RPMI7951 (cell line): ENCODE measurements at places on chromosomes 5 and 9. TPM values are rescaled to one million over a fixed set of nuclear protein-coding genes. Genes with fewer than 3 reads are reported as not detected.

GRCh38 chr5:96649681-96650540 lies 12.3 kb upstream of the CAST start:
- DNase-seq = peak; percentile 24

- DNase-seq = no peak
Observed at GRCh38 chr5:3195994-3196393, 399.6 kb upstream of the IRX1 start.

- no peak for DNase-seq
Observed at GRCh38 chr9:135796784-135797485, 95.0 kb downstream of the KCNT1 start.

GRCh38 chr9:63817622-63818518 lies 1467.1 kb downstream of the FOXD4L5 start:
- peak; percentile 6 for DNase-seq

GRCh38 chr9:77980622-77981021 lies 51.0 kb downstream of the GNAQ start:
- no peak for DNase-seq

DNA sequence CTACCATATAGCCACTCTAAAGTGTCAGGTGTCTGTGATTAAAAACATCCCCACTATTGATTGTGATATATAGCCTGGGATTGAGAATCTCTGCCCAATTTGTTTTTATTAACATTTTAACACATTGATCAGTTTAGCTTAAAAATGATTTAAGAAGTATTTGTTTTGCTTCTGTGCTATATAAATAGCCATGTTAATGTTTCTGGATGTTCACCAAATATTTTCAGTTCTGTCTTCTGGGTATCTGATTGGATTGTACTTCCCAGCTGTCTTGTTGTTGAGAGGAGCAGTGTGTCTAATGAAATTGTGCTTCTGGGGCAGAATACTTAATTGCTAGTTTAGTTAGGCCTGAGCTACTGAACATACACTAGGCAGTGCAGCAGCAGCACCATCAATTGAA lies 126.6 kb upstream of the TUSC1 start:
- no peak for DNase-seq

DNA sequence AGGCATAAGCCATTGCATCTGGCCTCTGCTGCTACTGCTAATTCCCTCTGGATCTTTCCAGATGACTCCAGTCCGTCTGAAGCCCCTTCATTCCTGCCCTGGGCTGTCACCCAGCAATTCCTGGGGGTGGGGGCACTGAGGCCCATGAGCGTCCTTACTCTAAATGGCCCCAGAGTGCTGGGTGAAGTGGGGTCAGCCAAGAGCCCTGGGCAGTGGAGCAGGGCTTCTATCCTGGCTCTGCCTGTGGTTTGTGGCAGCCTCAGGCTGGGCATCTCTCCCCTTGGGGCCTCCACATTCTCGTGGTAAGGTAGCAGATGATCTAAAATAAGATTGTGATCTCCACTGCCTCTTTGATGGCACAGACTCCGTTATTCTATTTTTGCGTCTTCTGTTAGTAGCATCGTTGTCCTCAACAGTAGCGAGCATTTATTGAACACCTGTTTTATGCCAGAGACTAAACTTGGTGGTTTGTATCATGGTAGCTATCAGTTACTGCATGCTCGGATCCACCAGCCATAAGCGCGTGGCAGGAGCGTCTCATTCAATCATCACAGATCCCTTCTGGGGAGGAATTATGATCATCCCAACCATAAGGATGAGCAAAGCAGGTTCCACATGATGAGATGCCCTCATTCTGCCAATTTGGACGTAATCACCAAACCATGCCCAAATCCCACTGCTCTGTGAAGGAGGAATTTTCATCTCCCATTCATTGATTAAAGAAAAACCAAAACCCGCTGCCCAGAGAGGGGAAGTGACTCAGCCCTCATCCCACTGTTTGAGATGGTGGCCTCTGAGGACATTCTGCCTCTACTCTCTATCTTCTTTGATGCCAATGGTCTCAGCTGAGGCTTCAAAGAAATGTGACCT lies 21.9 kb upstream of the DUSP1 start:
- DNase-seq = peak; percentile 66

GRCh38 chr9:32348106-32348695 lies 36.2 kb upstream of the ACO1 start:
- DNase-seq = peak; percentile 8

- DNase-seq = peak; percentile 58
Observed at GRCh38 chr5:157761690-157762621, 18.4 kb downstream of the LSM11 start.

DNA sequence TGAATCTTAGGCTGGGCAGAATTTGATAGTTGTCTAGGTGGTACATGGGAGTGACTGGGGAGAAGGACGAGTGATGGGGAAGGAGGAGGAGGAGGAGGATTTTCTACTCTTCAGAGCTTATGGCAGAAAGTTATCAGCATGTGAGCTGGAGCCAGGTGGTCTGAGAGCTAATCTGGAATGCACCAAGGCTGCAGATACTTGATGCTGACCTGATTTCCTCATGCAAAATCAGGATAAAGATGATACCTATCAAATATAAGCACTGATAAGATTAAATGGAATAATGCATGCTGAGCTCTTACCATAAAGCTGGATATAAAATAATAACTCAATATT lies 250.4 kb downstream of the SEMA5A start:
- DNase-seq = no peak

DNA sequence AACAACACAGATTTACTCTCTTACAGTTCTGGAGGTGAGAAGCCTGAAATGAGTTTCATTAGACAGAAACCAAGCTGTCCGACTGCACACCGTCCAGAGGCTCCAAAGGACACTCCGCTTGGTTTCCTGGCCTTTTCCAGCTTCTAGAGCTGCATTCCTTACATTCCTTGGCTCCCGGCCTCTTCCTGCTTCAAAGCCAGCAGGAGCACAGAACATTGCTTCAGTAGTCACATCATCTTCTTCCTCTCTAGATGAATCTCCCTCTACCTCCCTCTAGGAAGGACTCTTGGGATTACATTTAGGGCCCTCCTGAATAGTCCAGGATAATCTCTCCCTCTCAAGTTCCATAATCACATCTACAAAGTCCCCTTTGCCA lies 213.3 kb downstream of the CDK5RAP2 start:
- peak; percentile 90 for DNase-seq

DNA sequence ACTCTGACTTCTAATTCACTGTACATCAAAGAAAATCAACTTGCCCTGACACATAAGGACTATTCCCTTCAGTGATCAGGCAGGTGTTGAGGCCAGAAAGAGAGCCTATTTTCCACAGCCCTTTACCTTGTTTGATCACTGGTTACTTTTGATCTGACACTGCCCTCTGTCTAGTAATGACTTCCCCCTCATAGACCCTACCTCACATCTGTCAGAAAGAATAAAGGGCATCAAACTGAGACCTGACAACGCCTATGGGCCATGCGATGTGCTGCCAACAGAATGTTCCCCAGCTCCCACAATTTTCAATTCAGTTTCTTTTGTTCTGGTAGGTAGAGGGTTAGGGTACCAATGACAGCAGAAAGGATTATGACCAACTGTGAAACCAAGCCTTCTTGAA lies 47.7 kb downstream of the FBXL17 start:
- DNase-seq = no peak

DNA sequence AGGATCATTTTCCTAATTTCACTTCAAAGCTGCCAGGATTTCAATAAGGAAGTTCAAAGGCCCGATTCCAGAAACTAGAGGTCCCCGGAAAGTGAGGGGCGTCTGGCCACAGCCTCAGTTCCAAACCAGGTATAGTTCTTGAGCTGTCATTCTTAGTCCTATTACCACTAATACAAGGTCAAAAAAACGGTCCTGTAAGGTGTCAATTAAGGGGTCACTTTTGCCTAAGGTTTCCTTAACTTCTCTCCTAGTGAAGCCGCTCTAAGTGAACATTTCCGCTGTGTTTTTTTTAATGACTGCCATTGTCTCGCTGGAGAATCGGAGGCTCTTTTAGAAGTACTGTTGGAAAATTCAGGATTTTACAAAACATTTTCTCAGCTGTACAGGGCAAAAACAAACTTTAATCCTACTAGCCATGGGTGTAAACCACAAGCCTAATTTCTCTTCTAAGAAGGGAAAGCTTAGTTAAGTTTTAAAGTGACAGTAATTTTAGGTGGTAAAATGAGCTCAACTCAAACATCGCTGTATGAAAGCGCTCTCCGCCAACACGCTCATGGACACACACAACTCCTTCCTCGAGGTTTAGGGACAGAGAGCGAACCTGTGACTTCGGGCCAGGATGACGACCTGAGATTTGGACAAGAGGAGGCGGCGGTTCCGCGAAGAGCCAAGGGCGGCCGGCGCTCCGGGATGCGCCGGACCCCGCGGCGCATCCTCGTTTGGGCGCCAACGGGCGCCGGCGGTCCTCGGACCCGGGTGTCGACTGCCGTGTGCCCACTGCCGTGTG lies 76.7 kb upstream of the IFNE start:
- DNase-seq = peak; percentile 34

DNA sequence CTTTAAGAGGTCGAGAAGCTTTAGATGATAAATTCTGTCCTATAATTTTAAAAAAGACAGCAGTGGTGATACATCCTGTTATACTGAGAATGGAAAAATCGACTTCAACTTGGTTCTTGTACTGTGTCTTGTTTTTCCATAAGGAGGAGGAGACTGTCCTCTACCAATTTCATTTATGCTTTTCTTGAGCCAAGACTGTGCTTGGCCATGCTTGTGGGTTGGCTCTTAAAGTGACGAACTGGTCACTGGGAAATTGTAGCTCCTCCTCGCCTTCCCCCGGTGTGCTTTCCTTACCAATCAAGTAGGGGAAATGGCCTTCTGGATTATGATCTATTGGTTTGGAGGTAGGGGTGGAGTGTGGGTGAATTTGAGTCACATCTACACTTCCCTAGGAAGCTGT lies 67.1 kb upstream of the HSPB3 start:
- DNase-seq = no peak

- DNase-seq = no peak
Observed at GRCh38 chr9:131396626-131397025, 2.7 kb downstream of the PRRC2B start.

DNA sequence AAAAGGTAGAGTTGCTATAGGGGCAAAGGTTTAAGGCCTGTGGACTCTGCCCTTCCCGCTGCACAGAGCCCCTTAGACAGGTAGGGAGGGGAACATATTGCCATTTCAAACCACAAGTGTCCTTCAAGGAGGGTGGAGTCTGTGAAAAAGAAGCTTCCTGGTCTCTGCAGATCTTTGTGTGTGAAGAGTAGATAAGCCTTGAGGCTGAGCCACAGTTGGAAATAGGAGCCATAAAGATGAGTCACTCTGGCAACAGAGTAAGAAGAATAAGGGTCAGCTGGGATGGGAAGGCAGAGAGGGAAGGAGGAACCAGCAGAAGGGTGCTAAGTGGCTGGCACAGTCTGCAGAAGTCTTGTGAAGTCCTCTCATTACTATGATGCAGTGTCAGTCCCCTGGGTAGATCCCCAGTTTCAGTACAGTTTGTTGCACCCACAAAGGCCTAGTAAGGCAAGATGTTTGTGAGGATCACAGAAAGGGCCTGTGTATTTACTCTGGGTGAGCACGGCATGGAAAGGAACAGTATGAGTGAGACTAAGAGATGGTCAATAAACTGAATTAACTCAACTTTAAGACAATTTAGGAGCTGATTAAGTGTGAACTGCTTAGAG lies 18.1 kb downstream of the GRXCR2 start:
- peak; percentile 86 for DNase-seq

DNA sequence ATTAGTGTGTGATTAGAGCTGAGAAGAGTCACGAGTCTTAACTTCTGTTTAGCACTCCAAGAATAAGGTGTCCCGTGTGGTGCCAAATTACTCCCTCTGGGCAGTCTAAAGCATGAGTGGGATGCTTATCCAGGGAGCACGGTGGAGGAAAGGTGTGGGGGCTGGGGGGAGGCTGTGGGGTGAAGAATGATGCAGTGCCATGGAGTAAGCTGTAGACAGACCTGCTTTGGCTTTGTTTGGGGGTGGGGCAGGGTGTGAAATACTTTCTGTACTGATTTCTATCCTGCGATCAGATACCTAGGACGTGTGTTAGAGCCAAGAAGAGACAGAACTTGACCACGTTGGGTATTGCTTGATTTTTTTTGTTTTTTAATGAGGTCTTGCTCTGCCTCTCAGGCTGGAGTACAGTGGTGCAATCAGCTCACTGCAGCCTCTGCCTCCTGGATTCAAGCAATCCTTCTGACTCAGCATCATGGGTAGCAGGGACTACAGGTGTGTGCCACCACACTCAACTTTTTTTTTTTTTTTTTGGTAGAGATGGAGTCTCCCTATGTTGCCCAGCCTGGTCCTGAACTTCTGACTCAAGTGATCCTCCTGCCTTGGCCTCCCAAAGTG lies 232.8 kb downstream of the MAN2A1 start:
- no peak for DNase-seq

- DNase-seq = no peak
Observed at GRCh38 chr5:74679966-74680365, 5.1 kb upstream of the HEXB start.

- DNase-seq = no peak
Observed at GRCh38 chr9:13626601-13627000, 347.1 kb upstream of the MPDZ start.

- DNase-seq = no peak
Observed at GRCh38 chr9:76927540-76928240, 21.8 kb upstream of the PRUNE2 start.

GRCh38 chr5:125057912-125058826 lies 311.7 kb upstream of the ZNF608 start:
- DNase-seq = peak; percentile 63

GRCh38 chr5:56759521-56760216 lies 55.7 kb upstream of the MAP3K1 start:
- no peak for DNase-seq

- no peak for DNase-seq
Observed at GRCh38 chr5:80033513-80033912, 1.6 kb upstream of the THBS4 start.

- DNase-seq = no peak
Observed at GRCh38 chr5:141313711-141314110, 6.9 kb downstream of the TAF7 start.

- no peak for DNase-seq
Observed at GRCh38 chr9:97271292-97271691, 36.2 kb upstream of the CCDC180 start.

GRCh38 chr9:106062250-106062649 lies 367.9 kb downstream of the TMEM38B start:
- DNase-seq = no peak

- DNase-seq = no peak
Observed at GRCh38 chr5:51225789-51226742, 157.2 kb upstream of the ISL1 start.

GRCh38 chr5:140630292-140631035 lies 2.5 kb downstream of the CD14 start:
- DNase-seq = peak; percentile 30

GRCh38 chr5:160020266-160020770 lies 11.4 kb downstream of the TTC1 start:
- DNase-seq = no peak

- peak; percentile 71 for DNase-seq
Observed at GRCh38 chr5:159581502-159582249, 251.4 kb upstream of the IL12B start.

SLCO6A1 gene
- total RNA-seq = 0.29 and 0.60 TPM in 2 replicates

MARCOL gene
- total RNA-seq = not detected in 2 replicates

HAVCR1 gene
- not detected in 2 replicates for total RNA-seq

FST gene
- total RNA-seq = 1.2 and 1.6 TPM in 2 replicates

PCDHA10 gene
- total RNA-seq = not detected in 2 replicates

COMMD10 gene
- 46.3 and 57.1 TPM in 2 replicates for total RNA-seq

LCN15 gene
- not detected in 2 replicates for total RNA-seq

PAEP gene
- total RNA-seq = 0.39 TPM in 1 of 2 replicates, not detected in the other

EQTN gene
- total RNA-seq = not detected in 2 replicates

LCN12 gene
- not detected in 2 replicates for total RNA-seq

OR1J2 gene
- not detected in 2 replicates for total RNA-seq

CCL19 gene
- not detected in 2 replicates for total RNA-seq

FBP1 gene
- total RNA-seq = not detected in 2 replicates

LMX1B gene
- not detected in 2 replicates for total RNA-seq
